ENCODE measurements at places on chromosomes 1 and 21. TPM values are rescaled to one million over a fixed set of nuclear protein-coding genes. Genes with fewer than 3 reads are reported as not detected.

GRCh38 chr1:167839009-167839408 lies 74.9 kb downstream of the ADCY10 start:
- H3K4me1 ChIP-seq: no peaks in the 10 kb centered on the region
- H3K27ac ChIP-seq: no peak overlapping the region
- H3K4me3 ChIP-seq: no peak overlapping the region
- DNase-seq: no peak
- H3K27me3 ChIP-seq: no peaks in the 10 kb centered on the region

DNA sequence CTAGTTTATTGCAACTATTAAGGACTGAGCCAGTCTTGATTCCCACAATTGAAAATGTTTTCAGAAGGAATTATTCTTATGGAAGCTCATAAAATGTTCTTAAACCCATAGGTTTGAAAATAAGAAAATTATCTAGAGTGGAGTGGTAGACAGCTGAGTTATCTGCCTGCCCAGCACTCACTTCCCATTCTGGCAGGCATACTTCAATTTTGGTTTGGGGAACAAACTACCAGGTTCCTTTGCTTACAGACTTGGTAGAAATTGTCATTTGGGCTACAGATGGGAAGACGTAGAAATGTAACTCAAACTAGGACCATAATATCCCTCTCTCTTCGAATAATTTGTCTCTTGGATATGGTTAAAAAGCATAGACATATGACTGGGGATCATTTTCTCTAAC lies 18.4 kb downstream of the JUN start:
- DNase-seq: no peak
- H3K27me3 ChIP-seq: no peaks in the 10 kb centered on the region
- no peaks in the 10 kb centered on the region for H3K36me3 ChIP-seq
- no peak overlapping the region for H3K4me3 ChIP-seq
- H3K4me1 ChIP-seq: peaks cover 21% of the 10 kb centered on the region

- H3K4me3 ChIP-seq: no peak overlapping the region
- no peaks in the 10 kb centered on the region for H3K36me3 ChIP-seq
- H3K4me1 ChIP-seq: peaks cover 59% of the 10 kb centered on the region
These were observed 8.2 kb upstream of the ARHGEF10L start for GRCh38 chr1:17531343-17531681.

DNA sequence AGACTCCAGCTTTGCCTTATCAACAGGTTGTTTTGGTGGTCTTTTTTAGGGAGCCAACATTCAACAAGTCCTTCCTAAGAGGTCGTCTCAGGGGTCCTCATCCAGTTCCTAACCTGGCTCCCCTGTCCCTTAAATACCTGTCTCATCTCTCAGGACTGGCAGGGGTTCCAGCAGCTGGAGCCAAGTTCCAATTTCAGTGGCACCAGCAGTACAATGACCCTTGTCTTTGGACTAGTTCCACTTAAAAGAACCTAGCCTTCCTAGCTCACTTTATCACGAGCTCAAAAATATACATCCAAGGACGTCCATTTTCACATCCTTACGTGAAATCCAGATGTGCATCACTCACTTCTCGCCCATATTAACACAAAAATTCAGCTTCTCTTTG lies 18.7 kb upstream of the TRAF3IP3 start:
- DNase-seq: no peak
- H3K36me3 ChIP-seq: no peaks in the 10 kb centered on the region
- H3K27me3 ChIP-seq: no peaks in the 10 kb centered on the region
- no peak overlapping the region for H3K4me3 ChIP-seq
- H3K27ac ChIP-seq: no peak overlapping the region
- H3K4me1 ChIP-seq: no peaks in the 10 kb centered on the region

- no peak overlapping the region for H3K4me3 ChIP-seq
- no peaks in the 10 kb centered on the region for H3K27me3 ChIP-seq
- DNase-seq: no peak
- no peak overlapping the region for H3K27ac ChIP-seq
- H3K4me1 ChIP-seq: no peaks in the 10 kb centered on the region
These were observed 132.7 kb upstream of the FOXD3 start for GRCh38 chr1:63189677-63190076.

DNA sequence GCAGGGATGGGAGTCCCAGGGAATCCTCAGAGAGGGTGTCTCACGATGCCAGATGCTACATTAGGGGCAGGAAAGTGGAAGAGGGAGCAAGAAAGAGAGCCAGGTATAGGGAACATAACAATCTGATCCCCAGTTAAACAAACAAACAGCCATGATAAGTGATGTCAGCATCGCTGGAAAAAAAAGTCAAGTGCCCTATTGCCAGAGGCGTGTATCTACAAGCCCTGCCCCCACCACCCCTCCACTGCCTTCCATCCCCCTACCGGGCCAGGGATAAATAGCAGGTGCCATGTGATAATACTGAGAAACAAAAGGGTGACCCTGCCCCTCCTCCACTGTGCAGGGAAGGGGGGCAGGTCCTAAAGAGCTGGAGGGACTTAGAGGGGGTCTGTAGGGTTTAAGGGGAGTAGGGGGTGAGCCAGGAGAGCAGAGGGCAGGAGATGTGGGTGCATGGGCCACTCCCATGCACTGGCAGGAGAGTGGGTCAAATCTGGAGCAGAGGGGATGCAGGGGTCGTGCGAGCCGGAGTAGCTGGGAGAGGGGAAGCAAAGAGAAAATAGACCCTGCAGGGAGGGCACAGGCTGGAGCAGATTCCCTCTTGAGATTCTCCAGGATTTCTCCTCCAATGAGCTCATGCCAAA lies 3.4 kb downstream of the SLC26A9 start:
- H3K27ac ChIP-seq: no peak overlapping the region
- DNase-seq: no peak
- H3K36me3 ChIP-seq: no peaks in the 10 kb centered on the region
- H3K27me3 ChIP-seq: no peaks in the 10 kb centered on the region

DNA sequence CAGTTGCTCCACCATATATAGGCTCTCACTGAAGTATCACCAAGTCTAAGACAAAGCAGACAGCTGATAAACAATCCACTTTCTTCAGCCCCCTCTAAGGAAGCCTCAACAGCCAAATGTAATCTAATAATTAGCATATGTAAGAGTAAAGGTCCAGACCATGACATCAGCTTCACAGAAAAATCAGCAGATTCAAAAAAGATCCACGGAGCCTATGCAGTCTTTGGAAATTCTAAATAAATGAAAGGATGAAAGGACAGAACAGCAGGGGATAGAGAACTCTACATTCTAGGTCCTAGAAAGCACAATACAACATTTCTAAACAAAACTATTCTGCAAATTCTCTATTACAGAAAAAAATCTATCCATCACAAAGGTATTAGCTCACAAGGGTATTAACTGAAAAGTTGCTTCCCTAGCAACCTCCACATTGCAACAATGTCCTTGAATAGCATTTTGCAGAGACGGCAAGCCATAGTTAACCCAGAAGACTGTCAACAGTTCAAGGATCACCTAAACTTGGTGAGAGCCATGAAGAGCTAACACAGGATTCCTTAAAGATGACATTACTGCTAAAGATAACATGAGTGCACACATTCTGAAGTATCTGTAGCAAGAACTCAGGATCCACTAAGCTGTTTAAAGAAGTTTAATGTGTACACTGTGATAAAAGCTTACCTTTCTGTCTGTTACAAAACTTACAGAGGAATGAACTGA lies 74.3 kb downstream of the SIPA1L2 start:
- no peaks in the 10 kb centered on the region for H3K36me3 ChIP-seq
- no peak for DNase-seq
- no peaks in the 10 kb centered on the region for H3K27me3 ChIP-seq
- H3K4me3 ChIP-seq: no peak overlapping the region

DNA sequence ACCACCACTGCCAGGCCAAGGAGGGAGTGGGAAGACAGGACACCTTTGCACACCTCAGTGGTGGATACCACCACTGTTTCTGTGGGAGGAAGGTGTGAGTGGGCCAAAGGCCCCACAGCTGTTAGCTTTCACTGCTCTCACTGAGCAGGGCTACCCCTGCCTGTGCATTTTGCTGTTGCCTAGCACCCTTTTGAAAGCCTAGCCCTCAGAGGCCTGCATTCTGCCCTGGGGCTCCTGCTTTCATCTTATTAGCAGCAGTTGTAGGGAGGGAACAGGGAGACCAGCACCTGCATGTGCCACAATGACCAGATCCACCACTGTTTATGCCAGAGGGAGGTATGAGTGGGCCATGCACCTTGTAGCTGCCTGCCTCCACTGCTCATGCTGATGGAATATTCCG lies 110.9 kb upstream of the C21orf91 start:
- no peak overlapping the region for H3K27ac ChIP-seq
- no peak overlapping the region for H3K4me3 ChIP-seq
- no peaks in the 10 kb centered on the region for H3K36me3 ChIP-seq
- DNase-seq: no peak
- no peaks in the 10 kb centered on the region for H3K27me3 ChIP-seq

Gene ADGRB2
- 3.9 TPM for total RNA-seq

Gene BATF3
- 3.3 TPM for total RNA-seq

GRCh38 chr1:62391369-62391971 lies 45.4 kb upstream of the USP1 start:
- H3K27me3 ChIP-seq: no peaks in the 10 kb centered on the region
- H3K4me3 ChIP-seq: no peak overlapping the region
- H3K36me3 ChIP-seq: no peaks in the 10 kb centered on the region
- H3K27ac ChIP-seq: no peak overlapping the region

GRCh38 chr21:45592208-45592619 lies 50.0 kb upstream of the SLC19A1 start:
- no peak overlapping the region for H3K27ac ChIP-seq
- H3K4me1 ChIP-seq: peaks cover 19% of the 10 kb centered on the region
- H3K4me3 ChIP-seq: no peak overlapping the region
- DNase-seq: peak; percentile 54
- H3K27me3 ChIP-seq: peaks cover 8% of the 10 kb centered on the region

DNA sequence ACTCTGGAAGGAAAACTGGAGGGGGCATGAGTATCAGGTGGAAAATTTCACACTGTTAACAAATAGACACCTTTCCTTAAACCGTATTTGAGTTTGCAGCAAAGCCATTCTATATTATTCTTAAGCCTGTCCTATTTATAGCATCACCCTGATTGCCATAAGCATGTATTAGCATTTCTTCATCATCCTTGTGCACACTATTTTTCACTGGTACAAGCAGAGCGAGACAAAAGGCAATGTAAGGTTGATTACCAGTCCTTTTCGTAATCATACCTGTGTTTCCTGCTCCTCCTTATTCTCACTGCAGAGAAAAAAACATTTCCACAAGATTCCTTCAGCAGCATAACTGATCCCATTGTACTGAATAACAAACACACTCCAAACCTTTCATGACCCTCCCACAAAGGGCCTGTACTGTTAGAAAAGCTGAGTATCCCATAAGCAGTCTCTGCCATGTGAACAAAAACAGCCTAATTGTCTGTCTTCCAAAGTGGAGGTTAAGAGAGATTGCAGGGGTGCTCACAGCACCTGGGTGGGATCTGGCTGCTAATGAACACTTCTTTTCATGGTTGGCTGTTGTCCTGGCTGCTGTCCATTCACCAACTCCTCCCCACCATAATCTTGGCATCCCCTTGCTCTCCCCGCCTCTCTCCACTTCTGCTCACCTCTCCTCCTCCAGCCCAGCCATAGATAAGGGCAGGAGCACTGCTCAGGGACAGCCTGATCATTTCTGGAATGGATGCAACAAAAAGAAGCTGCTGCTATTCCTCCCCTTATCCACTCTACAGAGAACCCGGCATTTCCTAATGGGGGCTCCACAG lies 30.4 kb downstream of the VTCN1 start:
- no peaks in the 10 kb centered on the region for H3K36me3 ChIP-seq
- H3K4me3 ChIP-seq: no peak overlapping the region
- H3K27ac ChIP-seq: no peak overlapping the region
- DNase-seq: no peak
- no peaks in the 10 kb centered on the region for H3K4me1 ChIP-seq

Gene RGS5
- 187 TPM for total RNA-seq

DNA sequence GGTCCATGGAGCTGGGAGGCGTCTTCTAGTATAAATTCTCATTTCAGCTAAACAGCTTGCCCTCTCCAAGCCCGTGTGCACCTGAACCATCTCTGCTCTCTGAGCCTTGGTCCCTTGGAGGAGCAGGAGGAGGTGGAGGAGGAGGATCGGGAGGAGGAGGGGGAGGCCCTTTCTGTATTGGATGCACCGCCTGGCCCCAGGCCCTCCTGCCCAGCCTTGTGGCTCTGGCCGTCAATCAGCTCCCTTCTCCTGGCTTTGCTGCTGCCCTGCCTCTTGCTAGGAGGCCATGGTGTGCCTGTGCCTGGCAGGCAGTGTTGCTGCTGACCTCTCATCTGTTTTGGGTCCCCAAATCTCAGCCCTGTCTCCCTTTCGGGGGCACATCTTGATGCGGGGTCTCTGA lies 9.0 kb downstream of the COL18A1 start:
- DNase-seq: peak; percentile 66
- H3K4me3 ChIP-seq: no peak overlapping the region
- H3K4me1 ChIP-seq: peaks cover 6% of the 10 kb centered on the region
- H3K36me3 ChIP-seq: no peaks in the 10 kb centered on the region
- H3K27me3 ChIP-seq: no peaks in the 10 kb centered on the region
- H3K27ac ChIP-seq: no peak overlapping the region

- no peak overlapping the region for H3K4me3 ChIP-seq
- no peaks in the 10 kb centered on the region for H3K27me3 ChIP-seq
- H3K36me3 ChIP-seq: no peaks in the 10 kb centered on the region
- no peak overlapping the region for H3K27ac ChIP-seq
- DNase-seq: no peak
- H3K4me1 ChIP-seq: no peaks in the 10 kb centered on the region
These were observed 134.5 kb upstream of the MROH9 start for GRCh38 chr1:170800812-170801211.

DNA sequence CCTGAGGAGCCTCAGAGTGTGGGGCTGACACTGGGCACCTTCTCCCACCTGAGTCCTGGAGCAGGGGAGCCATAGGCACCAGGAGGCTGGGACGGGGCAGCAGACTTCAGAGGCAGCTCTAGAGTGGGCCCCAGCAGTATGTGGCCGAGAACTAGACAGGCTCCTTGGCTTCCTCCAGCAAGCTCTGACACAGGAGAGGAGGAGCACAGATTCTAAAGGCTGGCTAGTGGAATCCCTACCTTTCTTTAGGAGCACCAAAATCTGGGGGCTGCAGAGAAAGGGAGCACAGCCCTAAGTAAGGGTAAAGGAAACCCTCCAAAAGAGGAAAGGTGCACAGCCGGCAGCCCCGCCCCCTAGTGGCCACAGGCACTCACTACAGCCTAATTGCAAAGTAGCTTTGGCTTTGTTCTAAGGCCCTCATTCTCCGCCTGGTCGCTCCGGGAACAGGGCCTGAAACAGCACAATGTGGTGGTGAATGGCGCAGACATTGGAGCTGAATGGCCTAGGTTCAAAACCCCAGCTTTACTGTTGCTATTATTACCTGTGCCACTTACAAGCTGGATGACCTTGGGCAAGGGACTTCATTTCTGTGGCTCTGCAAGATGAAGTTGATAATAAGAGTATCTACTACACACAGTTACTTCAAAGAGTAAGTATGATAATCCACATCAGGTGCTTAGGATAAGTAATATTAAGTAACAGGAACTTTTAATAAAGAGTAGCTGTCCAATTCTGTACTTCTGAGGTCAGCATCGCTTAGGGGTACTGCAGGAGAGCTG lies 8.8 kb upstream of the GUCA2A start:
- no peak overlapping the region for H3K4me3 ChIP-seq
- H3K27me3 ChIP-seq: no peaks in the 10 kb centered on the region
- H3K27ac ChIP-seq: peak overlapping the region; percentile 67
- peak; percentile 77 for DNase-seq
- H3K4me1 ChIP-seq: peaks cover 27% of the 10 kb centered on the region

- H3K36me3 ChIP-seq: no peaks in the 10 kb centered on the region
- no peak for DNase-seq
- H3K27ac ChIP-seq: no peak overlapping the region
- no peaks in the 10 kb centered on the region for H3K27me3 ChIP-seq
- H3K4me1 ChIP-seq: peaks cover 15% of the 10 kb centered on the region
- no peak overlapping the region for H3K4me3 ChIP-seq
These were observed 10.7 kb upstream of the SLC2A5 start for GRCh38 chr1:9079988-9080704.

Measured in sigmoid colon (tissue), 7 donors.